Epithelial cell of esophagus (primary cell): ENCODE measurements at places on chromosomes 3 and 15.

DNA sequence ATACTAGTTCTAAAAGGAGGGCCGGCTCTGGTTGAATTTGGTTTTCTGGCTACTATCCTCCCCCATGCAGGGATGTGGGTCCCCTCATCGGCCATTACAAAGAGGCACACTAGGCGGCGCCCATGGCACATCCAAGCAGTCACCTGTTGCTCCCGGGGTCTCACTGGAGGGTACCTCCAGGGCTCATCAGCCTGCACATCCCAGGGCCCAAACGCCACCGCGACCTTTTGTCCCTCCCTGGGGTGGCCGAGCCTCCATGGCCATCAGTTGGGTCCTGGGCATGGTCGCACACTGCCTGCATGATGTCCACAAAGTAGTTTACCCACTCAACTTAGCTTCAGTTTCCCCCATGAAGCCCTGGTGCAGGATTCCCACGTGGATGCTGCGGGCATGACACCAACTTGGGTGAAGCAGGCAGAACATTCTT, 28.3 kb downstream of the IDH3A start:
- DNase-seq = peak; percentile 39

DNA sequence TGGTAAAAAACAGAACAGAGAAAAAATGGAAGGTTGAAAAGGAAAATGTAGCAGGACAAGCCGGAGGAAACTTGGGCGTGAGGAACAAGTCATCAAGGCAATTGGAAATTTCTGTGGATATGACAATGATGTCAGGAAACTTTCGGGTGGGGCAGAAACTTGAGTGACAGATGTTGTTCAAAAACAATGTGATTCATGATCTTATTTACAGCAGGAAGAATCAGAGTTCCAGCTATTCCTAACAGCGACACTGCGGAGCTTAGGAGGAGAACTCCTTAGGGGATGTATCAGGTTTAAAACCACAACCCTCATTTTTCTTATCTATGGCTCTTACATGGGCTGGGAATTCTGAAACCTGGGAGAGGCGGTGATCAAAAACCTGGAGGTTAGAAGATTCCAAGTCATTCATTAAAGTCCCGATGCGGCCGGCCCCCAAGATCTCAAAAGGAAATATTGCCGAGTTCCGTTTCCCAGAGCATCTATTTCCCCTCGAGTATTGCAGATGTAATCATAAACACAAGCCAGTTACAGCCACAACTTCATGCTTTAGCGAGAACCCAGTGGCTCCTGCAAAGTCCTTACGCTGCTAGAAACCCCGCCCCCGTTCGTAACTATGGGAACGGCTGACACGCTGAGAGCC, 659 bp upstream of the ARRDC4 start:
- DNase-seq = peak; percentile 67

- no peak for DNase-seq
Measured at GRCh38 chr3:98553753-98554152, 22.0 kb downstream of the GPR15 start.

DNA sequence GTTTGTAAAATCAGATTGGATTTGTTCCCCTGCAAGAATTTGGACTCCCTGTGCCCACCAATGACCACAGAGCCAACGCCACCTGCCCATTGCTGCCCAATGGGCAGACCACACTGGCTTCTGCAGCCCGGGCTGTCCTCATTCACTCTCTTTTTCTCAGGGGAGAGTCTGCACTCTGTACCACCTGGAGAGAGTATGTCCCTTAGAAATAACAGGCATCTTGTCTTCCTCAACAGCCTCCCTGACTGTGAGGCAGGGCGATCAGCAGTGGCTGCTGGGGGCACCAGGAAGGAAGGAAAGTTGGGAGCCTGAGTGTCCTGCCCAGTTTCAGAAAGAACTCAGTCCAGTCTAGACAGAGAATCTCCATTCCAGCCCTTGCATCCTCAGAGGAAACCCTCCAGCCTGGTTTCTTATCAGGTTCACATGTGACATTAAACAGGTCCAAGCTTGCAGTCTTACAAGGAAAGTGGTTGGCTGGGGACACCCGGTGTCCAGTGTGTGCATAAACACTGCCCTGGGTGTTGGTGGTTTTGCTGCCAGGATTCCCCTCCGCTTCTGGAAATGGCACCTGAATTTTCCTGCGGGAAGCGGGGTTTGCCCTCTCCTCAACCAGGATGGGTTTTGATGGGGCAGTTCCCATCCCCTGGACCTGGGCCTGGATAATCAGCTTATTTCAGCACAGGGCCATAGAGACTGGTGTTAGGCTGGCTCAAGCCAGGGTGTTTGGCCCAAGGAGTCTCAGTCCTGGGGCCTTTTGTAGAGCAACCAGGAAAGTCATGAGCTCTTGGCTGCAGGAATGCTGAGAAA, 37.2 kb downstream of the SSUH2 start:
- DNase-seq = peak; percentile 81

GRCh38 chr3:62638316-62638715, 236.9 kb downstream of the CADPS start:
- no peak for DNase-seq

- DNase-seq = peak; percentile 45
Measured at GRCh38 chr15:63073497-63074172, 31.1 kb downstream of the TPM1 start.

- peak; percentile 65 for DNase-seq
Measured at GRCh38 chr3:152026033-152026556, 152.7 kb downstream of the SUCNR1 start.

DNA sequence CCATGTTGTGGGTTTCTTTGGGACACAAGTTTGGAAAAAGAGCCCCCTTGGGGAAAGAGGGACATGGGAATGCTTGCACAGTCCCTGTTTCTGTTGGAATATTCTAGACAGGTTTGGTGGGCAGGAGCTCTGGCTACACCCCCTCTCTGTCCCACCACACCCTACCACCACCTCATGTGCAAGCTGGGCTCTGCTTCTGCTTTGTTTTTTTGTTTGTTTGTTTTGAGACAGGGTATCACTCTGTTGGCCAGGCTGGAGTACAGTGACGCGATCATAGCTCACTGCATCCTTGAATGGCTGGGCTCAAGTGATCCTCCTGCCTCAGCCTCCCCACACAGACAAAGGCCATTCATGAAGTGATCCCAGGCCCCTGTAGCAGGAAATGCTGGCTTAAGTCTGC, 56.9 kb upstream of the FGD5 start:
- DNase-seq = no peak

DNA sequence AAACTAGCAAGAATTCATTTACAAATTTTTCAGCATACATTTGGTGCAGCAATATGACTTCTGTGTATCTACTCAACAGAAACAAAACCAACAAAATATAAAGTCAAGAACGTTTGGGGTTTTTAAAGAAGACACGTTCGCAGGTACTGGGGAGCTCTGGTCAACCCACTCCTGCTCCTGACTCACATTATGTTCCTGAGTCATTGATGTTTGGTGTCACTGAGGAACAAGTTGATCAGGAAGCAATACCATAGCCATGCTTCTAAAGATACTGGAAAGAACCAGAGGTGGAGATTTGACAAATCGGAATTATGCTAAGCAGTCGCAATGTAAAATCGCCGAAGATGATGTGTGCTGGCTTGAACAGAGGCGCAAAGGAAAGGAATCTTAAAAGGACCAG, 22.0 kb downstream of the SLC4A7 start:
- DNase-seq = peak; percentile 47
